GM23248 (cell line): ENCODE measurements at places on chromosomes 13 and 19. TPM values are rescaled to one million over a fixed set of nuclear protein-coding genes. Genes with fewer than 3 reads are reported as not detected.

DNA sequence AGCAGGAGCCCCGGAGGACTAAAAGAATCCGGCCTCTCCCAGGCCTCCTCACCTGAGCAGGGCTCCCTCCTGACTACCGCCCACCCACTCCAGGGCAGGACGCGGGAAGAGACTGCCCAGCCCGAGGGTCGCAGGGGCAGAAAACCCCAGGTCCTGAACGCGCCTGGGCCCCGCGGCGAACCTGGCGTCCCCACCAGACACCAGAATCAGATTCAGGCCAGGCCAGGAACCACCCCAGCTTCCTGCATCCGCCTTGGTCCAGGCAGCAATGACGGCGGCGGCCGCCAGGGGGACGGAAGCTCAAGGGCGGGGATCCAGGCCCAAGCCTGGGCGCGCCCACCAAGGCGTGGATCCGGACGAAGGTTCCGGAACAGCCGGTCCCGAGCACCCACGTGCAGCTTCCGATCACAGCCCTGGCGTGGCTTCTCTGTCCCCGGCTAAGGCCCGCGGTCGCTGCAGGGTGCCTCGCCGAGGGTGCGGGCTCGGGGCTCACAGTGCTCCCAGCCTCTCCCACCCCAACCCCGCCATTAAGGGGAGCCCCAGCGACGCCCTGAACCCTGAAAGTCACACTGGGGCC lies 3.6 kb downstream of the LGALS7 start:
- no peaks in the 10 kb centered on the region for H3K36me3 ChIP-seq
- H3K4me1 ChIP-seq, result no peaks in the 10 kb centered on the region
- peak; percentile 90 for DNase-seq
- H3K27me3 ChIP-seq, result no peaks in the 10 kb centered on the region

DNA sequence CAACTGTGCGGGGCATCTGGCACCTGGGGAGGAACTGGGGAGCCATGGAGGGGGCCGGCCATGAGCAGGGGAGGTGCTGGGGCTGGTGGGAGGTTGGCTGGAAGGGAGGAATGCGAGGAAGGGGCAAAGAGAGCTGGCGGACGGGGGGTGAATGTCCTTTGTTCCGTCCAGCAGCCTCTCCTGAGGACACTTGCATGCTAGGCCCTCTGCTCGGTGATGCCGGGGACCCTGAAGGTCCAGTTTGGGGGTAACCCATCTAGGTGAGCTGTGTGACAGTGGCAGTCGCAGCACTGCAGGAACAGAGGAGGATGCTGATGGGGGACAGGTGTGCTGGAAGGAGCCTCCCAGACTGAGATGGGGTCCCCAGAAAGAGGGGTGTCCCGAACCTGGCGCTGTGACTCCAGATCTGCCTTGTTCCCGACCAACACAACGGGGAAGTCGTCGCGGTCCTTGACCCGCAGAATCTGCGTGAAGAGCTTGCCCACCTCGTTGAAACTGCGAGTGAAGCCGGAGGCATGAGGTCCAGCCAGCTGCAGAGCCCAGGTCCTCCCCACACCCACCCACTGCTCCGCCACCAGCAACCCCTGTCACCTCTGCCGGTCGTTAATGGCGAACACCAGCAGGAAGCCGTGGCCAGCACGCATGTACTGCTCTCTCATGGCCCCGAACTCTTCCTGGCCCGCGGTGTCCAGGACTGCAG lies 3.6 kb downstream of the RRAS start:
- peaks cover 7% of the 10 kb centered on the region; the same call in 1 of the 2 replicates for H3K36me3 ChIP-seq
- H3K27ac ChIP-seq, result no peak overlapping the region
- no peaks in the 10 kb centered on the region for H3K27me3 ChIP-seq
- 0 out of 2 replicates have a peak, but pooled peaks cover 3% of the 10 kb centered on the region for H3K4me1 ChIP-seq
- no peak for DNase-seq

DNA sequence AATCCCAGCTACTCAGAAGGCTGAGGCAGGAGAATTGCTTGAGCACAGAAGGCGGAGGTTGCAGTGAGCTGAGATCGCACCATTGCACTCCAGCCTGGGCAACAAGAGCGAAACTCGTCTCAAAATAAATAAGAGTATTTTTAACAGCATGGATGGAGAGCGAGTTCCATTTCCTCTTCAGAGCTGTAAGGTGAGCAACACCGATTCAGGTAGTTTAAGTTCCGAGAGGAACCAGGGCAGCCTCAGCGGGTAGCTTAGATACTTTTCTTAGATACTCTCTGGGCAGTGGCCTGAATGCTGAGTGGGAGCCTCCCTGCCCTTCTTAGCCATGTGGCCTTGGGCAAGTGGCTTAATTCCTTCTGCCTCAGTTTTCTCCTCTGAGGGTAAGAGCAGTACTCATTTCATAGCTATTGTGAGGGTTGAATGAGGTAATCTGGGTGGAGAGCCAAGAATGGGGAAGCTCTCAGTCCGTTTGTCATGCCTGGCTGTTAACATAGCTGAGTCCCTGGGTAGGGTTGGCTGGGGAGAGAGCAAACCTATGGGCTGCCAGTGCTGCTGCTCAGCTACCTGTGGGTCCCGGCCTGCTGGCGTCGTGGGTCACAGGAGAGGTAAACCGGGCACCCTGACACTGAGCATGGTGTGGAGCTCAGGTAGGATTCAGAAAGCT lies 4.1 kb downstream of the ATP11A start:
- H3K4me1 ChIP-seq, result peaks cover 14% of the 10 kb centered on the region
- peak; percentile 88 for DNase-seq
- H3K4me3 ChIP-seq, result no peak overlapping the region
- H3K27me3 ChIP-seq, result no peaks in the 10 kb centered on the region
- no peaks in the 10 kb centered on the region for H3K36me3 ChIP-seq

GRCh38 chr19:9342610-9343304 lies 18.8 kb downstream of the ZNF559 start:
- H3K27ac ChIP-seq, result no peak overlapping the region
- H3K4me3 ChIP-seq, result no peak overlapping the region
- H3K36me3 ChIP-seq, result peaks cover 63% of the 10 kb centered on the region
- peak; percentile 2 for DNase-seq

DNA sequence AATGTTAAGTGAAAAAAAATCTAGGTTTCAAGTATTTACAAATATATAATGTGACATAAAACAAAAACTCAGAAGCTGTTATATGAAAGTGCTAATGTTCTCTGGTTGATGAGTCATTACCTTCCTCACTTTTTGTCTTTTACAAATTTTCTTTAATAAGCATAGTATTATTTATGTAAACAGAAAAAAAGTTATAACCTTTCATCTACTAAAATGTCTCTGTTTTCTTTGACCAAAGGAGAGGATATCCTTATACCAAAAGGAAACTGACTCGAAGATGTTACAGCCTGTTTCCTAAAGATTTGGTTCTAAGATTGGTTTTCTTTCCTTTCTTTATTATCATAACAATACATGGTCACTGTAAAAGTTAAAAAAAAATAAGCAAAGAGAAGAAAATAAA lies 38.0 kb downstream of the RCBTB2 start:
- no peak for DNase-seq
- H3K4me3 ChIP-seq, result no peak overlapping the region
- H3K27me3 ChIP-seq, result no peaks in the 10 kb centered on the region
- peaks cover 28% of the 10 kb centered on the region for H3K4me1 ChIP-seq
- H3K27ac ChIP-seq, result no peak overlapping the region
- H3K36me3 ChIP-seq, result no peaks in the 10 kb centered on the region

- H3K27ac ChIP-seq, result no peak overlapping the region
- no peaks in the 10 kb centered on the region for H3K4me1 ChIP-seq
- no peak overlapping the region for H3K4me3 ChIP-seq
- H3K36me3 ChIP-seq, result no peaks in the 10 kb centered on the region
- no peaks in the 10 kb centered on the region for H3K27me3 ChIP-seq
These were observed 324.0 kb downstream of the SHISA2 start for GRCh38 chr13:25727810-25728209.

DNA sequence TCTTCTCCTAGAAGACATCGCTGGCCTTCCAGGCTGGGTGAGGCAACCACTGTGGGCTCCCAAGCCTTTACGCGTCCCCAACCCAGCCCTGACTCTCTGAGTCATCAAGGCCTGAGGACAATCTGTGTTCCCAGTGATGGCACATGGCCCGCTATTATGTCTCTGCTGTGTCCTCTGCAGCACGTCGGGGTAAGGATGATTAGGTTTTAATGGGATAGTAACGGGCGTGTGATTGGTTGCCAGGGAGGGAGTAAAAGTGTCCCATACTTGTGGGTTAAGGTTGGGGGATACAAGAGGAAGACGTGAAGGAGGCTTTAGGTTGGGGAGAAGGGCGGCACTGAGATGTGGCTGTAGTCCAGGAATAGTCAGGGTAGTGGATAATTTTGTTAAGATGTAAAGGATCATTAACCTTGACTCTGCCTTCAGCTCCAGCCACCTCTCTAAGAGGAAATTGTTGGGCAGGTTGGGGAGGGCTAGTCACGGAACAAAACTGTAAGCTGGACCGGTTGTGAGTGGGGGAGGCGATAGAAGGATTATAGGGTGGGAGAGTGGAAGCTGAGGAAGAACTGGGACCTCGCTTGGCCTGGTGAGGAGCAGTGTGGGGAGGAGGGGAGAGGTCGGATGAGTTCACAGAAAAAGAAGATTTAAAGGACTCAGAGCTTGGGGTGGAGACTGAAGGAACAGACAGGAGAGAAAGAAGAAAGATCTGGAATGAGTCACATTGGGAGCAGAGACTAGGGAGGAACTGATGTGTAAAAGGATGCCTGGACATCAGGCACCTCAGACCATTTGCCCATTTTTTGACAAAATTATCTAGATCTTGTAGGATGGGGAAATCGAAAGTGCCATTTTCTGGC lies 27.9 kb upstream of the IGFL1 start:
- H3K4me1 ChIP-seq, result 0 out of 2 replicates have a peak, but pooled peaks cover 3% of the 10 kb centered on the region
- H3K4me3 ChIP-seq, result no peak overlapping the region
- H3K27me3 ChIP-seq, result peaks cover 65% of the 10 kb centered on the region
- DNase-seq, result peak; percentile 36
- H3K27ac ChIP-seq, result no peak overlapping the region

DNA sequence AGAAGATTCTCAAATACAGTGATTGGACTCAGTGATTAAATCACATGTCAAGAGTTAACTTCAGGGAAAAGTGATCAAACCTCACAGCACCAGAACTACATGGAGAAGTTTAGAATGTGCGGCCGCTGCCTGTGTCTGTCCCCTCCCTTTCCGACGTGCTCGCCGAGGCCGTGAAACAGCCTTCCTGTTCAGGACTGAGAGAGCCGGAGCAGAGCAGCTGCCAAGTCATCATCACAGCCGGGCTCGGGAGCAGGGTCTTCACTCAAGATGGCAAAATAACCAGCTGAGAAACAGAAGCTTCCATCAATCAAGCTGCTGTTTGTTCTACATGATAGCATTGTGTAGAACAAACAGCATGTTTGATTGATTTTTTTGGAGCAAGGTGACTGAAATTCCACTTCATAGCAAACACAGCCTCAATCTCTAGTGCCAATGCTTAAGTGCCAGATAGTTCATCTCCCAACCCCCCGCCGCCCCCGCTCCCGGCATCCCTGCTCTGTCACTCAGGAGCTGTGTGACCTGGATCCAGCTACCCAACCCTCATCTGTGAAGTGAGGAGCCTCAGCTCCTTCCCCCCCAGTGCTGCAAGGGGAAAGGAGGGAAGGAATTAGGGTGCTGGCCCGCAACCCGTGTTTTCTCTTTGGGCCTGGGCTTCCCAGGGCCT lies 70.6 kb downstream of the HSPH1 start:
- H3K4me3 ChIP-seq, result no peak overlapping the region
- no peaks in the 10 kb centered on the region for H3K4me1 ChIP-seq
- H3K27me3 ChIP-seq, result no peaks in the 10 kb centered on the region; the same call in 1 of the 2 replicates
- DNase-seq, result no peak
- H3K36me3 ChIP-seq, result no peaks in the 10 kb centered on the region

DNA sequence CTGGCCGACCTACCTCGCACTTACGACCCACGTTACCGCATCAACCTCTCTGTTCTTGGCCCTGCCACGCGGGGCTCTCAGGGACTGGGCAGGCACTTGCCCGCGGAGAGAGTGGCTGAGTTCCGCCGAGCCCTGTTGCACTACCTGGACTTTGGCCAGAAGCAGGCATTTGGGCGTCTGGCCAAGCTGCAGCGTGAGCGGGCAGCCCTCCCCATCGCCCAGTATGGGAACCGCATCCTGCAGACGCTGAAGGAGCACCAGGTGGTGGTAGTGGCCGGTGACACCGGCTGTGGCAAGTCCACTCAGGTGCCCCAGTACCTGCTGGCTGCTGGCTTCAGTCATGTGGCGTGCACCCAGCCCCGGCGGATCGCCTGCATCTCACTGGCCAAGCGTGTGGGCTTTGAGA lies 4.2 kb downstream of the DHX34 start:
- no peak for DNase-seq
- H3K27me3 ChIP-seq, result no peaks in the 10 kb centered on the region
- no peak overlapping the region for H3K27ac ChIP-seq
- peaks cover 10% of the 10 kb centered on the region; the same call in 1 of the 2 replicates for H3K4me1 ChIP-seq
- no peak overlapping the region for H3K4me3 ChIP-seq

DNA sequence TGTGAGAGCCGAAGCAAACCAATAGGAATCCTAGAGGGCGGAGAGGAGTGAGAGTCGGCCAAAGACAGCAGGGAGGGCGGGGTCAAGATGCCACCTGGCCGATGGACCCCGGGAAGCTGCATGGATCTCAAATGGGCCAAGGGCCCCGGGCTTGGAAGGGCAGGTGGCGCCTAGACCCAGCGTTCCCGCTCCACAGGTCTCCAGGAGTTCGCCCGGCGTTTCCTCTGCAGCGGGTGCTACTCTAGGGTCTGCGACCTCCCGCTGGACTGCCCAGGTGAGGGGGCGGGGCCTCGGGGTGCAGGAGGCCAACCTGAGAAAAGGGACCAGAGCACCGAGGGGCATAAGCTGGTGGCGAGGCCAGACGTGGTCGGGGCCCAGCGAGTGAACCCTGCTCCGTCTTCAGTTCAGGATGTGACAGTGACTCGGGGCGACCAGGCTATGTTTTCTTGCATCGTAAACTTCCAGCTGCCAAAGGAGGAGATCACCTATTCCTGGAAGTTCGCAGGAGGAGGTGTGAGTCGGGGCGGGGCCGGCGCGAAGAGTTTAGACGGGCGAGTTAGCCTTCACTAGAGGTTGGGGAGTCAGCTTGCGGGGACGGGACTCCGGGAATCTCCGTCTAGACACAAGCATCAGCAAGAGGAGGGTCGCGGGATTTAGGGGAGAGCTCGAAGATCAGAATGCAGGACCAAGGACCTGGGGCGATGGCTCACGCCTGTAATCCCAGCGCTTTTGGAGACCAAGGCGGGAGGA lies 9.9 kb downstream of the SPACA6 start:
- H3K27me3 ChIP-seq, result no peaks in the 10 kb centered on the region
- H3K27ac ChIP-seq, result peak overlapping the region; percentile 83
- peaks cover 19% of the 10 kb centered on the region for H3K36me3 ChIP-seq
- peak overlapping the region; percentile 85; the same call in 1 of the 2 replicates for H3K4me3 ChIP-seq

GRCh38 chr13:114325729-114326128 lies 11.4 kb downstream of the CHAMP1 start:
- no peak overlapping the region for H3K27ac ChIP-seq
- H3K36me3 ChIP-seq, result peaks cover 63% of the 10 kb centered on the region
- no peak overlapping the region for H3K4me3 ChIP-seq
- H3K4me1 ChIP-seq, result no peaks in the 10 kb centered on the region

- H3K27me3 ChIP-seq, result no peaks in the 10 kb centered on the region
- peak overlapping the region; percentile 81 for H3K4me3 ChIP-seq
- H3K4me1 ChIP-seq, result peaks cover 20% of the 10 kb centered on the region
- H3K27ac ChIP-seq, result peak overlapping the region; percentile 72
- DNase-seq, result peak; percentile 55
- no peaks in the 10 kb centered on the region for H3K36me3 ChIP-seq
These were observed 1.2 kb downstream of the LSM4 start for GRCh38 chr19:18321734-18322102.

GRCh38 chr19:33316541-33317264 lies 14.4 kb upstream of the CEBPA start:
- H3K27me3 ChIP-seq, result peaks cover 10% of the 10 kb centered on the region
- no peak overlapping the region for H3K27ac ChIP-seq
- no peaks in the 10 kb centered on the region for H3K4me1 ChIP-seq

TSSK6 gene
- total RNA-seq, result 0.25 and 2.3 TPM in 2 replicates

GPR18 gene
- not detected in 2 replicates for total RNA-seq

CACNG8 gene
- total RNA-seq, result 0.11 TPM in 1 of 2 replicates, not detected in the other

CBLC gene
- total RNA-seq, result not detected in 2 replicates

CNN1 gene
- 44.5 and 47.4 TPM in 2 replicates for total RNA-seq

ZNF471 gene
- total RNA-seq, result 4.7 and 6.1 TPM in 2 replicates

TJP3 gene
- not detected in 2 replicates for total RNA-seq
